ENCODE measurements at places on chromosomes 7 and 10.

DNA sequence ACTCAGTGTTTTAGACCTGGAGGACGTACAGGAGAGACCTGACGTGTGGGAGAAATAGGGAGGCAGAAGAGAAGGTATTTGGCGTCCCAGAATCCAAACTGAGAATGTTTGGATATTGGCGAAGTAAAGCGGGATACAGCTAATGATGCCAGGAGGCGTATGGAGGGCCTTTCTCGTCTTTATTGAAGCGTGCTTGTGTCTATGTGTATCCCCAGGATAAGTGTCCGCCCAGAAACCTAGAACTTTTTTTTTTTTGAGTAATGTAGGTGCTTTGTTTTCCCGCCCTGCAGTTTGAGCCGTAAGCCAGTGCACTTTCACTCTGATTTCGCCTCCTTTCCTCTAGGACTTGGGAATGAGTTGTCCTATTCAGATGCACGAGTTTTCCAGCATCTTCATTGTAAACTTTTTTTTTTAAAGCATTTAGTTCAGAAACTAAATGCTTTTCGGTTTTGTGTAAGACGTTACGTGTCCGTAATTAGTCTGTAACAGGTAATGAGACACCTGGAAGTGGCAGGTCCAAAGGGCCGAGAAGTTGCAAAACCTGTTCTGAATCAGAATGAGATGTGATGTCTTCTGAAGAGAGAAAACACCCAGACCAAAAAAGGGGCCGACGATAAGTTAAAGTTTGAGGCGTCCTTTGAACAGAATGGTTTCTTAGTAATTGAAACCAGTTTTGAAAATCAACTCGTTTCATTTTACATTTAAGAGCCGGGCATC, 746 bp downstream of the ARL5B start:
- DNase-seq: peak; percentile 89

GRCh38 chr10:123639131-123639530, 27.0 kb upstream of the GPR26 start:
- DNase-seq: no peak

GRCh38 chr7:156765901-156766656, 125.5 kb downstream of the RNF32 start:
- no peak for DNase-seq

GRCh38 chr7:26429168-26429567, 137.5 kb downstream of the SNX10 start:
- DNase-seq: no peak

GRCh38 chr7:84492098-84493034, 297.8 kb upstream of the SEMA3A start:
- DNase-seq: no peak

DNA sequence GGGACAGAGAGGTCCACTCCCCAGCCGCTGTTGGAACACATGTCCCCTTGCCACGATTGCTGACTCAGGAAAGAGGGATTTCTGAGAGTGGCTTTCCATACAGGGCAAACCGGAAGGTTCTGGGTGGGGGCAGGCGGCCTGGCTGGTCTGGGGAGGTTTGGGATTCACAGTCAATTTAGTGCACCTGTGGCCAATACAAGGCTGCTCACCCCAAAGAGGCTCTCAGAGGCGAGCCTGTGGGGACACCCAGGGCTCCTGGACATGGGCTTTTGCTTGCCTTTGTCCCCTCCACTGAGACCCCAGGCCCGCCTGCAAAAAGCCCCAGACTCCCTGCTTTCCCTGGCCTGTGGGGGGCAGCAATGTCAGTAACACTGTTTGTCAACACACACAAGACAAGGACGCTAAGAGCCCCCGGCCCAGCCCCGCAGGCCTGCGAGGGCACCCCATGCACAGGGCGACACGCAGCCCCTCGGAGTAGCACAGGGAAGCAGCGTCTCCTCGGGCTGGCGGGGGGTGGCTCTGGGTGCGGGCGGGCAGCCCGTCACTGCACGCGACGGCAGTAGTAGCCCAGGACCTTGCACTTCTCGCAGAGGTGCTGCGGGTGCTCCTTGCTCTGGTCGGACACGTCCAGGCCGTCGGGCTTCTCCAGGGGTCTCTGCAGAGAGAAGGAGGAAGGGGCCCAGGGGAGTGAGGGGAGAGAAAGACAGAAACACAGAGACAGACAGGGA, 38.7 kb downstream of the PPIF start:
- no peak for DNase-seq

DNA sequence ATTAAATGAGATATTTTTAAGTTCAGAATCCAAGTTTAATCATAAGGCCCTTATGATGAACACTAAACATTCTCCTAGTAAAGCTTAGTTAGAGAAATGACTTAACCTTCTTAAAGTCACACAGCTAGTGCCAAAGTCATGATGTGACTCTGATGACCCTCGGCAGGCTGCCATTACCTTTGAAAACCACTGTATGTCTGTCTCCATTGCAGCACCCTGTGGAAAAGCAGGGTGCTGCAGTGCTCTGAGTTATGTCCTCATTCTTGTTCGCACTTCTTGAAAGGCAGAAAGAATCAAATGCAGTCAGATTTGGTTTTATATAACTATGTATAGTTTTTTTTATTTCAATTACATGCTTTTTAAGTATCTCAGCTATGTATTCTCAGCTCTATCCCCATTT, 105.0 kb downstream of the PHTF2 start:
- DNase-seq: no peak

DNA sequence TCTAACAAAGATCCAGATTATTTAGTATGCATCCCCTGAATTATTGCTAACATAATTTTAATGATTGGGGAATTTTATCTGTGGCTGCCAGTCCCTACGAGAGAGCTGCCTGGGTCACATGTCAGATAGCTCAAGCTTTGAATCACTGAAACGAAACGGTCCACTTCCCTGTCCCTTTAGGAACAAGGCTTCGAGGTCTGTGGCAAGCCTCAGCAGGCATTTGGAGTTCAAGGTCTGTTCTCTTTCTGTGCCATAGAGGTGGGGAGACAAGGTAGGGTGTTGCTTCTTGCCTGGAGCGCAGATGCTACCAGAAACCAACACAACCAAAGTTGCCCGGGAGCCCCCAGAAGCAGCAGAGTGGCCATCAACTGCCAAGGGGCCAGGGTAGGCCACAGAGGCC, 13.9 kb upstream of the SH2D4B start:
- no peak for DNase-seq
